HAP-1 (cell line): ENCODE measurements at places on chromosomes 16 and 17.

GRCh38 chr17:79627184-79627765 is 16.4 kb upstream of the RBFOX3 start:
- no peak for DNase-seq

GRCh38 chr17:17170346-17170985 is 35.7 kb downstream of the PLD6 start:
- no peak for DNase-seq

- no peak for DNase-seq
Measured at GRCh38 chr17:15513058-15513791, 45.8 kb upstream of the CDRT4 start.

DNA sequence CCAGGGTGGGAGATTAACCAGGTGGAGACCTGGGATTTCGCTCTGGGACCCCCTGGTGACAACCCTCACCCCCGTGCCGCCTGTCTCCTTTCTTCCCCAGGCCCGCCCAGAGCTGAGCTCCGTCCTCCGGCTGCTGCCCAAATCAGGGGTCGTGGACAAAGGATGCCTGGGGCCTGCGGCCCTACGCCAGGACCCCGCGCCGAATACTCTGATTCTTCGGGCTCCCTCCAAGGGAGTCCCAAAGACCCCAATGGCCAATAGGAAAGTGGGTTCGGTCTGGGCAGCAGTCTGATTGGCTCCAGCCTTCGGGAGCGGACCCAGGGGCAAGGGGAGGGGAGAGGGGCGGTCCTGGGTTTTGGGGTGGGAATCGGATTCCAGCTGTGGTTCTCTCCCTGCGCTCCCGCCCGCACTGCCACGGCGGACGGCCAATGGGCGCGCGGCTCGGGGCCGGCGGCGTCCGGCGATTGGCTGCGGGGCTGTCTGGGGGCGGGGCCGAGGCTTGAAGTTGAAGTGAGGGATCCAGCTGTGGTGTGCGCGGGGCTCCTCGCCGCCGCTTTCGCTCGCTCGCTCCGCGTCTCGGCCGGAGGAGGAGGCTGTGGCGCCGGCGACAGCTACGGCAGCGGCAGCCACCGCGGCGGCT is at the start of gene CACNA1G:
TSS of gene CACNA1G (plus strand) at position 531 of the 640 bp plus-strand sequence. CDS start 745 bp downstream, outside the sequence.
- peak; percentile 97 for DNase-seq

DNA sequence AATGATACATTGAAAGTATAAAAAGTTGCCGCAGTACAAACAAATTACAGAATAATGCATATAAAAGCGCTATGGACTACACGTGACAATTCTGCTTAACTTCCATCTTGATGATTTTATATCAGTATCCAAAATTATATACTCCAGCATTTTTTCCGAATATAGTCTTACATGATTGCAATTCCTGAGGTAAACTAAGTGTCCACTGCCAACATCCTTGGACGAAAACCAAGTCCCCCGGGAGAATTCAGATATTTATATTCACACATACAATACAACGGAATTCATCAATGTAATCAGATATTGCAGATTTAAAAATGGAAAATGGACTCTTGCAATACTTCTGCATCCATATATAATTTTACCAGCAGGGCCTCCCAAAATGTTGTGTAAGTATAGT is 8.9 kb upstream of the MYH11 start:
- no peak for DNase-seq

DNA sequence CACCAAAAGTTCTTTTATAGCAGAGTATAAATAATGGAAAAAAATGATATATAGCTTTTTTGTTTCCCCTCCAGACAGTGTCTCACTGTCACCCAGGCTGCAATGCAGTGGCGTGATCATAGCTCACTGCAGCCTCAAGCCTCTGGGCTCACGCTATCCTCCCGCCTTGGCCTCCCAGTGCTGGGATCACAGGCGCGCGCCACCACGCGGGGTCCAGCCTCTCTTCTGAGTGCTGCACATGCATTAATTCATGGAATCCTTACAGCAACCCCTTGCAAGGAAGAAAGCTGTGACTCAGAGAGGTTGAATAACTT is 18.0 kb upstream of the ZNF629 start:
- no peak for DNase-seq

GRCh38 chr16:12546918-12547607 is 256.6 kb downstream of the CPPED1 start:
- no peak for DNase-seq
